Mesothelial cell of epicardium (in vitro differentiated cells): ENCODE measurements at places on chromosomes 4 and X.

GRCh38 chr4:137082061-137082460 lies 450.2 kb downstream of the PCDH18 start:
- peaks cover 10% of the 10 kb centered on the region for H3K4me1 ChIP-seq
- no peak overlapping the region for H3K27ac ChIP-seq
- H3K36me3 ChIP-seq: no peaks in the 10 kb centered on the region
- H3K27me3 ChIP-seq: no peaks in the 10 kb centered on the region
- no peak for DNase-seq
- H3K4me3 ChIP-seq: no peak overlapping the region

DNA sequence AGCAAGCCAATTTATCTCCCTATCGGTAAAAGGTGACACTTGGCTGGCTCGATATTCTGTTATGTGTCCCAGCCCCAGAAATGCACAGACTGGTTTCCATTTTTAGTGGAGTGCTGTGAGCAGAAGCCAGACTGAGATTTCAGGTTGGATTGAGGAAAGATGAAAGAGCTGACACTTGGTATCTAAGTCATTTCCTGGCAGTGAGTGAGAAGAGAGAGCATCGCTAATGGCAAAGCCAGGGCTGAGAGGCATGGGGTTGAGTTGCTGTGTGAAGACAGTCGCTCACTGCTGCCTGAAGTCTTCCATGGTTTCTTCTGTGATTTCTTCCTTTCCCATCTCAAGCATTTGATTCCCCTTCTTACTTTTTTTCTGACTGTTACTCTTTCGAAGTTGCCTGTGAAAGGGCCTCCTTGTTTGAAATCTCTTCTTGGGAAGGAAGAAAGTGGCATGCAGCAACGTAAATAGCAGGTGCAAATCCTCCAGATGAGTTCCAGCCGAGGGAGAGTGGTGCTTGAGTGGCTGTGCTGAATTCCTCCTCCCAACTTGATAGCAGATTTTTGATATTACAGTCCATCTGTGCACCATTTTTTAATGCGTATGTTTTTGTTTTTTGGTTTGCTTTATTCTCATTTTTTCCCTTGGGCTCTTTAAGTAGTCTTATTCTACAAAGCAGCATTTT lies 109.2 kb upstream of the LIMCH1 start:
- no peaks in the 10 kb centered on the region for H3K36me3 ChIP-seq
- H3K4me1 ChIP-seq: peaks cover 79% of the 10 kb centered on the region
- peak overlapping the region; percentile 90 for H3K27ac ChIP-seq
- H3K27me3 ChIP-seq: no peaks in the 10 kb centered on the region
- H3K4me3 ChIP-seq: no peak overlapping the region

- peaks cover 18% of the 10 kb centered on the region for H3K4me1 ChIP-seq
- no peak overlapping the region for H3K27ac ChIP-seq
- no peaks in the 10 kb centered on the region for H3K36me3 ChIP-seq
- H3K4me3 ChIP-seq: no peak overlapping the region
Observed at GRCh38 chr4:152563209-152563608, 27.3 kb upstream of the FBXW7 start.

GRCh38 chr4:7153711-7154110 lies 38.6 kb upstream of the SORCS2 start:
- H3K4me3 ChIP-seq: no peak overlapping the region
- H3K4me1 ChIP-seq: peaks cover 24% of the 10 kb centered on the region
- H3K27me3 ChIP-seq: no peaks in the 10 kb centered on the region

GRCh38 chr4:165563851-165564250 lies 185.0 kb downstream of the CPE start:
- H3K4me3 ChIP-seq: no peak overlapping the region
- no peaks in the 10 kb centered on the region for H3K4me1 ChIP-seq
- no peak for DNase-seq
- H3K36me3 ChIP-seq: no peaks in the 10 kb centered on the region

- H3K4me1 ChIP-seq: peaks cover 2% of the 10 kb centered on the region
- no peak overlapping the region for H3K27ac ChIP-seq
- H3K36me3 ChIP-seq: peaks cover 10% of the 10 kb centered on the region
- H3K27me3 ChIP-seq: no peaks in the 10 kb centered on the region
Observed at GRCh38 chr4:98406819-98407218, 145.6 kb downstream of the RAP1GDS1 start.

- no peak for DNase-seq
- H3K4me1 ChIP-seq: peaks cover 7% of the 10 kb centered on the region
- no peak overlapping the region for H3K27ac ChIP-seq
- no peaks in the 10 kb centered on the region for H3K27me3 ChIP-seq
Observed at GRCh38 chrX:149365552-149365951, 139.6 kb downstream of the IDS start.

DNA sequence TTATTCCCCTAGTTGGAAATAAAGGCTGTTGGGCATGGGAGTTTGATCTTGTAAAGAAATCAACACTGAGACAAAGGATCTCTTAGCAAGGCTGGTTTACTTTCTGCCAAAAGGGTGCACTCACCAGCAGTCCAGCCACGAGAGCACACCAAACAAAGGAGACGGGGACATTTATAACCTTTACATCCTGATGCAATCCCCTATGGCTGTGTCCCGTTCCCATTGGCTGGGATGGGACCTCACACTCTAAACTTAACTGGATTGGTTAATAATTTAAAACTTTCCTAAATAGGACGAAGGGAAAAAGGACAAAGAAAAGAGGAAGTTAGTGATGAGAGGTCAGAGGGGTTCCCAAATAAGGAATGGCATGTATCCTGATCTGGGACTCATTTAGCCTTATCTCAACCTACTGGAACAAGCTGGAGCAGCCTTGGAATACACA lies 17.9 kb downstream of the METAP1 start:
- H3K27ac ChIP-seq: no peak overlapping the region
- peaks cover 7% of the 10 kb centered on the region for H3K4me1 ChIP-seq

- peaks cover 19% of the 10 kb centered on the region for H3K4me1 ChIP-seq
- DNase-seq: no peak
- no peak overlapping the region for H3K27ac ChIP-seq
- no peaks in the 10 kb centered on the region for H3K27me3 ChIP-seq
- peaks cover 3% of the 10 kb centered on the region for H3K36me3 ChIP-seq
Observed at GRCh38 chr4:20354120-20354519, 102.4 kb downstream of the SLIT2 start.

DNA sequence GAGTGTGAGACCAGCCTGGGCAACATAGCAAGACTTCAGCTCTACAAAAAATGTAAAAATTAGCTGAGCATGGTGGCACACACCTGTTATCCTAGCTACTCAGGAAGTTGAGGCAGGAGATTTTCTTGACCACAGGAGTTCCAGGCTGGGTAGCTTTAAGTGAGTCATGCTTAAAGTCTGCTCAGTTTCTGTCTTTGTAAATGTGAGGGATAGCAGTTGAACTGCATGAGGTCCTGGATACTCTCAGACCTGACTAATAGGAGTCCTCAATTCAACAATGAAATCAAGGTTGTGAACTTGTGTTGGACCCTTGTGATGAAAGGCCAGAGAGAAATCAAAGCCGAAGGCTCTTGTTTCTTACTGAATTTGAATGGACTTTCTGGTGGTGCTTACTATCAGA lies 45.2 kb downstream of the STARD8 start:
- H3K27ac ChIP-seq: no peak overlapping the region
- no peak for DNase-seq
- peaks cover 2% of the 10 kb centered on the region for H3K27me3 ChIP-seq
- no peaks in the 10 kb centered on the region for H3K36me3 ChIP-seq

DNA sequence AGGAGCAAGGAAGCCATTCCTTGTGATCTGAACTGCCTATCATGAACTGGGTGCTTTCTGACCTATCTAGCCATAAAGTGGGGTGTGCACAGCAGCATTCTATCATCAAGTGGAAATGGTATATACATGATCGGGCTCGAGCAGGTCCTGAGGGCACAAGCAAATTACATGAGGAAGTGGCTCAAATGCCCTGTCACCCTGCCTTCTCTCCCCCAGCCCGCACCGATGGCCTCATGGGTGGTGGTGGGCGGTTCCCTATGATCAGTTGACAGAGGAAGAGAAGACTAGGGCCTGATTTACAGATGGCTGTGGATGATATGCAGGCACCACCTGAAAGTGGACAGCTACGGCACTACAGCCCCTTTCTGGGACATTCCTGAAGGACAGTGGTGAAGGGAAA lies 46.3 kb upstream of the BCLAF3 start:
- H3K4me1 ChIP-seq: no peaks in the 10 kb centered on the region

DNA sequence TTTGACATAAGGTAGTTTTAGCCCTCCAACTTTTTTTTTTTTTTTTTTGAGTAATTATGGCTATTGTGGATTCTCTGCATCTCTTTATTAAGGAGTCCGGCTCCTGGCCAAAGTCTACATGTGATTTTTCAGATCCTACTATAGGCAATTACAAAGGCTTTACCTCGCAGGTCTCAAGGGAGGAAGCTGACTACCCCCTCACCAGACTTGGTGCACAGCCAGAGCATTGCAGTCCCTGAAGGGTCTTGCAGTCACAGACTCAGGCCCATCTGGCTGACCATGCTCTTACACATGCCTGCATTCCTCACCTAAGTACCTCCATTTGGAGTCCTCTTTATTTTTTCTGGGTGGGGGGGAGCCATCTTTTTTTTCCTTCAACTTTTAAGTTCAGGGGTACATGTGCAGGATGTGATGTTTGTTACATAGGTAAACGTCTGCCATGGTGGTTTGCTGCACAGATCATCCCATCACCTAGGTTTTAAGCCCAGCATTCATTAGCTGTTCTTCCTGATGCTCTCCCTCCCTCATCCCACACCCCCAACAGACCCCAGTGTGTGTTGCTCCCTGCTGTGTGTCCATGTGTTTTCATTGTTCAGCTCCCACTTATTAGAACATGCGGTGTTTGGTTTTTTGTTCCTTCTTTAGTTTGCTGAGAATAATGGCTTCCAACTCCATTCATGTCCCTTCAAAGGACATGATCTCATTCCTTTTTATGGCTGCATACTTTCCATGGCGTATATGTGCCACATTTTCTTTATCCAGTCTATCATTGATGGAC lies 88.4 kb upstream of the STIM2 start:
- H3K4me1 ChIP-seq: peaks cover 2% of the 10 kb centered on the region
- H3K27ac ChIP-seq: no peak overlapping the region
- H3K36me3 ChIP-seq: peaks cover 50% of the 10 kb centered on the region
- no peaks in the 10 kb centered on the region for H3K27me3 ChIP-seq
- DNase-seq: no peak

DNA sequence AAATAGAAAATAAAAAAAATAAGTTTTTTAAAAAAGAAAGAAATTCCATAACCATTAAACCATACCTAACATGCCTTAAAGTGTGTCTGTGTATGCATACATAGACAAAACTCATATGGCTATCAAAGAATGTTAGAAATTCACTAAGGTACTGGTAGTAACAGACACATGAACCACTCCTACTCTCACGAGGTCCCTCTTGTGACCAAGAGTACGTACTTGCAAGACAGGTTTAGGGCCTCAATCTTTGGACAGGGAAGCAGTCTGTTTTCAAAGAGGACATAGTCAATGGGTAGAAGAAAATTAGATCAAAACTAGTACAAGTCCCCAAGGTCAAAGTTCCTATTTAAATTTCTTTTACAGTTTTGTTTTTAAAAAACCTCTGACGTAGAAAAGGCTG lies 117.3 kb downstream of the CHM start:
- H3K27ac ChIP-seq: peak overlapping the region; percentile 88
- no peak for DNase-seq
- peaks cover 10% of the 10 kb centered on the region for H3K36me3 ChIP-seq
- peaks cover 51% of the 10 kb centered on the region for H3K4me1 ChIP-seq
- no peak overlapping the region for H3K4me3 ChIP-seq

DNA sequence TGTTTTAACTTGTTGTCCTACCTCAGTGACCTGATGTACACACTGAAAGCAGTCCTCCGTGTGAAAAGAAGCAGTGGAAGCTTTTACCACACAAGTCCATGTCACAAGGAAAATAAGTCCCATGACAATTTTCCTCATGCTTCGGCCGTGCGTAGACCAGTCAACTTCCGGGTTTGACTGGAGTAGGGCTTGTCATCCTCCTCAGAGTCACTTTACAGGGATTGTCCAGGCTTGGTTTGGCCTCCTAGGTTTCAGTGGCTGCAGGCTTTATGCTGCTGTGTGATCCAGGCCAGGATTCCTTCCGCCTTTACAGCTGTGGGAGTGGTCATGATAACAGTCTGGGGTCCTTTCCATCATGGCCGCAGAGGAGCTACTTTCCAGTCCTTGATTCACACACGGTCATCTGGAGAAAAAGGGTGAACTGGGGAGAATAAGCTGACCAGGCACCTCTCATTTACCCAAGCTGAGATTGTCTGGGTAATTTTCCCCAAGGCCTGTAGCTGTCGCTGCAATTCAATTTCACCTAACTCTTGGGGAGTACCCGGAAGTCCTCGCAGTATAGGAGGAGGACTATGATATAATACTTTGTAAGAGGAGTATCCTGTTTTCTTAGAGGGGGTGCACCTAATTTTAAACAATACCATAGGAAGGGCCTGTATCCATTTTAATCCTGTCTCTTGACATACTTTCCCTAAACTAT lies 206.1 kb upstream of the KLF8 start:
- no peaks in the 10 kb centered on the region for H3K36me3 ChIP-seq
- H3K27ac ChIP-seq: no peak overlapping the region
- H3K4me3 ChIP-seq: no peak overlapping the region
- no peaks in the 10 kb centered on the region for H3K27me3 ChIP-seq
- no peak for DNase-seq

- peak overlapping the region; percentile 58 for H3K4me3 ChIP-seq
- DNase-seq: peak; percentile 41
- peak overlapping the region; percentile 47 for H3K27ac ChIP-seq
- H3K4me1 ChIP-seq: peaks cover 6% of the 10 kb centered on the region
Observed at GRCh38 chrX:72554448-72555140, 18.0 kb downstream of the HDAC8 start.

DNA sequence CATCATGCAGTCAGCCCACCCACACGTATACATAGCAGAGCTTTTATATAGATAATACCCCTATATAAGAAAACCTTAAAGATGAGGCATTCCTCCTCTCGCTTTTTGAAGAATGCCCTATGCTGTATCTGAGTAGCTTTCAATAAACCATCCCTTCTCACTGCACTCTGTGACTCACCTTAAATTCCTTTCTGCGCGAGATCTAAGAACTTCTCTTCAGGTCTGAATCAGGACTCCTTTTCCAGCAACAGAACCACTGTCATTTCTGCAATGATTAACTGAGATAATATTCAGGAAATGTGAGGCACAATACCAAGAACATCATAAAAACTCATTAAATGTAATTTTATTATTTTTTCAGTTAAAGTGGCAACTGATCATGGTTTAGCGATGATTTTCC lies 76.4 kb upstream of the DCLK2 start:
- no peaks in the 10 kb centered on the region for H3K27me3 ChIP-seq
- no peaks in the 10 kb centered on the region for H3K36me3 ChIP-seq
- H3K27ac ChIP-seq: peak overlapping the region; percentile 41
- no peak overlapping the region for H3K4me3 ChIP-seq
- no peak for DNase-seq
- peaks cover 67% of the 10 kb centered on the region for H3K4me1 ChIP-seq

DNA sequence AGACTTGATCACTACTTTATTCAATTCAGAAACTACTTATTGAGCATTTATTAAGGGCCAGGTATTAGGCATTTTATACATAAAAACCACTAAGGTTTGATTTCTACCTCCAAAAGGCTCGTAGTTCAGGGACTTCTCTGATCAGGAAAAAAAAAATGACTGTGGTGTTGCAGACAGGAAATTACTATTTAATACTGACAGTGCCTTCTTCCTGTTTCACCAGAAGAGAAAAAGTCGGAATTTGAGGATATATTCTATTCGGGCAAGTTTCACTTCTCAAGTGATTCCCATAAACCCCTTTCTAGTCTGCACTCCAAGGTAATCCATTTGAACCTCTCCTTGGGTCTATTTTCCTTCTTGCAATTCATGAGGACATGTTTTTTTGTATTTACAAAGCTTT lies 15.3 kb upstream of the TASL start:
- no peaks in the 10 kb centered on the region for H3K27me3 ChIP-seq
- no peak for DNase-seq
- no peaks in the 10 kb centered on the region for H3K36me3 ChIP-seq
- no peak overlapping the region for H3K4me3 ChIP-seq
- no peaks in the 10 kb centered on the region for H3K4me1 ChIP-seq

GRCh38 chrX:148691456-148691855 lies 191.0 kb downstream of the AFF2 start:
- no peaks in the 10 kb centered on the region for H3K36me3 ChIP-seq
- H3K27ac ChIP-seq: no peak overlapping the region
- H3K4me1 ChIP-seq: no peaks in the 10 kb centered on the region
- H3K27me3 ChIP-seq: no peaks in the 10 kb centered on the region
- DNase-seq: no peak
